Erythroblast (primary cell): ENCODE measurements at places on chromosomes 5 and 9.

GRCh38 chr5:136104306-136104965, 28.2 kb upstream of the SMAD5 start:
- no peak for DNase-seq

- no peak for DNase-seq
Observed at GRCh38 chr5:134380346-134380745, 9.0 kb downstream of the UBE2B start.

- DNase-seq: no peak
Observed at GRCh38 chr9:1890201-1890600, 124.9 kb upstream of the SMARCA2 start.

DNA sequence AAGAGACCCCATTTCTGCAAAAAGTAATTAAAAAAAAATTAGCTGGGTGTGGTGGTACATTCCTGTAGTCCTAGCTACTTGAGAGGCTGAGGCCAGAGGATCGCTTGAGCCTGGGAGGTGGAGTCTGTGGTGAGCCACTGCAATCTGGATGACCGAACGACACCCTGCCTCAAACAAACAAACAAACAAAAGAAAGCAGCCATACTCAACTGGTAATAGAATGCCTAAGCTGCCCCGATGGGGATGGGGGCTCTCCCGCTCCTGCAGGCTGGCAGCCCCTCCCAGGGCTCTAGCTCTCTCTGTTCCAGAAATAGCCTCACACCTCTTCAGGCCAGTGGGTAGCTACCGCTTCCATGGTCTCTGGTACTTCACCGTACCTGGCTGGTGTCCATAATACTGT, 241.8 kb downstream of the FANCC start:
- DNase-seq: no peak

DNA sequence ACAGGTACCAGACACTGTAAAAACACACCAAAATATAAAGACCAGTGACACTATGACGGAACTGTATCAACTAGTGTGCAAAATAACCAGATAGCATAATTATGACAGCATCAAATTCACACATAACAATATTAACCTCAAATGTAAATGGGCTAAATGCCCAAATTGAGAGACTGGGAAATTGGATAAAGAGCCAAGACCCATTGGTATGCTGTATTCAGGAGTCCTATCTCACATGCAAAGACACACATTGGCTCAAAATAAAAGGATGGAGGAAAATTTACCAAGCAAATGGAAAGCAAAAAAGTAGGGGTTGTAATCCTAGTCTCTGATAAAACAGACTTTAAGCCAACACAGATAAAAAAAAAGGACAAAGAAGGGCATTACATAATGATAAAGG, 416.3 kb upstream of the ZNF608 start:
- no peak for DNase-seq

GRCh38 chr9:128361986-128362646, 9.1 kb upstream of the URM1 start:
- peak; percentile 66 for DNase-seq

- no peak for DNase-seq
Observed at GRCh38 chr5:138676556-138677193, 76.5 kb upstream of the CTNNA1 start.

GRCh38 chr5:96790961-96791504, 16.7 kb downstream of the ERAP1 start:
- no peak for DNase-seq
